MV-4-11 (cell line): ENCODE measurements at places on chromosomes 11 and 22.

DNA sequence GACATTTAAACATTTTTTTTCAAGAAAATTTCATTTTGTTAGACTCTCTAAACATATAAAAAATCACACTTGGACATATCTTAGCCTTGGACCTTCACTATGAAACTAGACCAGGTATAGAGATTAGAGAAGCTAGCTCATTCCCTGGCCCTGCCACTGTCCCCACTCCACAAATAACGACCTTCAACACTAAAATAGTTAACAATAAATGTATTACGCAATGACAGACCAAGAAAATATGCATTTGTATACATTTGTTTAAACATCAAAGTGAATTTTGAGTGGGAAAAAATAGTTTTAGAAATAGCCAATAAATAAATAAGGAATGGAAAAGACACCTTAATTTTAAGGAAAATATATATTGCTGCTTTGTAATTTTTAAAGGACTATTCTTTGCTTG is 20.9 kb downstream of the OR5J2 start:
- DNase-seq, result no peak

- DNase-seq, result peak; percentile 63
Observed at GRCh38 chr11:75492181-75492820, 33.4 kb downstream of the GDPD5 start.

DNA sequence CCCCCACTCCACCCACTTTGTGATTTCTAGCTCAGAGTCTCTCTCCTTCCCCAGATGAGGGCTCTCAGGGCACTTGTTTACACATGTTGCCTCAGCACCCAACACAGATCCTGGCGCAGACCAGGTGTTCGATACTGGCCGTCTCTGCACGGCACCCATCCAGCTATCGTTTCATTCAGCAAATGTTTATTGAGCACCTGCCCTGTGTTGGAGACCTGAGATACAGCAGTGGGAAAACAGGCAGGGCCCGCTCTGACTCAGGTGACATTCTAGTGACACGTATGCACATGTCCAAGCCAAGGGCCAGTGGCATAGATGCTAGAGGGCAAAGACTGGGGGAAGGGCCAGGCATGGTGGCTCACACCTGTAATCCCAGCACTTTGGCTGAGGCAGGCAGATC is 71.9 kb downstream of the NFAM1 start:
- DNase-seq, result no peak

DNA sequence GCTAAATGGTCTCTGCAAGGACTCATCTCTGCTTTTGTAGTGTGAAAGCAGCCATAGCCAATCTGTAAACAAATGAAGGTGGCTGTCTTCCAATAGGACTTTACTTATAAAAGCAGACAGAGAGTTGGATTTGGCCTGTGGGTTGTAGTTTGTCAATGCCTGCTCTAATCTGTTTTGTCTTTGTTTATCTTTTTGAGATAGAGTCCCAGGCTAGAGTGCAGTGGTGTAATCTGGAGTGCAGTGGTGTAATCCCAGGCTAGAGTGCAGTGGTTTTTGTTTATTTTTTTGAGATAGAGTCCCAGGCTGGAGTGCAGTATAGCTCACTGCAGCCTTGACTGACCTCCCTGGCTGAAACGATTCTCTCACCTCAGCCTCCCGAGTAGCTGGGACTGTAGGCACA is 8.6 kb downstream of the PPP6R3 start:
- DNase-seq, result no peak

- no peak for DNase-seq
Observed at GRCh38 chr22:44340271-44341239, 27.8 kb upstream of the SHISAL1 start.

- no peak for DNase-seq
Observed at GRCh38 chr11:69919659-69920344, 100.6 kb upstream of the FGF3 start.
